Stimulated activated CD8-positive, alpha-beta memory T cell treated with anti-CD3 and anti-CD28 coated beads, Interleukin-15, amount 100 ng/mL, for 4 hours (primary cell): ENCODE measurements at places on chromosomes 13 and 19.

GRCh38 chr13:50374517-50374916 lies 359.3 kb downstream of the KCNRG start:
- DNase-seq: no peak

- no peak for DNase-seq
Observed at GRCh38 chr13:97385854-97386253, 48.1 kb upstream of the RAP2A start.

- no peak for DNase-seq
Observed at GRCh38 chr13:104327211-104327610, 1261.0 kb upstream of the SLC10A2 start.

DNA sequence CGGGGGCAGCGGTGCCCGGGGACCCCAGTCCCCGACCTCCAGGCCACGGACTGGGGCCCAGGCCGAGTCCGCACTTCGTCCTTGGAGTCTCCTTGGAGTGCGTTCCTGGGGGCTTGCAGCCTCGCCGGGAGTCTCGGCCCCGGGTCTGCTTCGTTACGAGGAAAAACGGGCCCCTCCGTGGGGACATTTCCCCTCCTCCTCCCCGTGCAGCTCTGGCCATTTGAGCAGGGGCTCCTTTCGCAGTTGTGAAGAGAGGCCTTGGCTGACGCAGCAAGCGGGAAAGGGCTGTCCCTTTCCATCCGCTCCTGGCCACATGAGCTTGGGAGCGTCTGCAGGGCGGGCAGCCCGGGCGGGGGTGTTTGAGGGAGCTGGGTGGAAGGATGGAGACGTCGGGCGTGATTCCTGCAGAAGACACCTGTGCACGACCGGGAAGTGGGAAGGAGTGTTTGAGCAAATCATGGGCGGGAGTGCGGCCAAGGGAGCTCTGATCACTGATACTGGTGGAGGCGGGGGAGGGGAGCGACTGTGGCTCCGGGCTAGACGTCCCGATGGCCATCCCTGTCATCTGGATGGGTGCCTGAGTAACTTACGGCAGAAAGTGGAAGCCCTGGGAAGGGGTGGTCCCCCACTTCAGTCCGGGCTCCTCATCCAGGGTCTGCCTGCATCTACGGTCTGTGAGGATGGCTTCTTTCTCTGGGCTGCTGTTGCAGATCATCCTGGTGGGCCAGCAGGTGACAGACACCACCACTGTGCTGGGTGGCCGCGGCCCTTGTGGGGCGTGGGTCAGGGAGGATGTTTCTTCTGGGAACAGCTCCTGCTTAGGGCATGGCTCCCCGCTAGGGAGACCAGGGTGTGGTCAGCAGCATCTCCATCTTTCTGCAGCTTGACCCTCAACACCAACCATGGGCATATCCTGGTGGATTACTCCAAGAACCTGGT lies 736 bp downstream of the GPI start:
- DNase-seq: no peak

- DNase-seq: no peak
Observed at GRCh38 chr19:4305659-4306058, 1.3 kb downstream of the FSD1 start.
